Right hindlimb (tissue), 1 donor: ENCODE measurements at places on chromosomes 2 and 18.

DNA sequence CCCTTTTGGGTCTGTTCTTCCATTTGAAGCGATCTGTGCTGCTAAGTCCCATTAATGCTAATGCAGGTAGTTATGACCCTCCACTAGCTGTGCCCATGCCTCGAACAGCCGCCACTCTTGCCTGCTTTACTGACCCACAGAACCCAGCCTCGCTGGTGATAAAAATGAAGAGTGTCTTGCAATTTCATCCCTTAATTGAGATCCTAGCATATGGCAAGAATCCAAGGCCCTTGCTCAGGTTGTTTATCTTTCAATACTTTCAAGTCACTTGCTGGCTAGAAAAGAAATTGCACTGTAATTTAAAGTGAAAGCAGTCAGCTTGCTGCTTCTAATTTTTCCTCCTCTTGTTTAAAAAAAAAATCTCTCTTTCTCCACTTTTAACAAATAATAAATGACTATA, 73.6 kb downstream of the ZNF521 start:
- no peak for DNase-seq

DNA sequence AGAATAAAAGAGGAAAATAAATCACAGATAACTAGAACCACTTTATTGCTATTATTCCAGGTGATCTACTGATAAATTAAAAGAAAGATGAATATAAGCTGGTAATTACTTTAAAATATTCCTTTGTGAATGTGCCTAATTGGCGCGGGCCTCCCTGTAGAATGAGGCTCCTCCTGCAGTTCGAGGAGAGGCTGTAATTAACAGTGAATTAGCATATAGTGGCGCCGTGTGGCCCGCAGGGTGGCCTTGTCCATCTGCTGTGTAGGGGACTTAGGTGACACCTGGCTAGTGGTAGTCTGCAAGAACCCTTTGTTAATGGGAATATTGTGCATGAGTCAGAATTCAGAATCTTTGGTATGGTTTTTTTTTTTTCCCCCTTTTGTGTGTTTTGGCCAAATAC, 119.8 kb downstream of the AGAP1 start:
- DNase-seq = no peak

DNA sequence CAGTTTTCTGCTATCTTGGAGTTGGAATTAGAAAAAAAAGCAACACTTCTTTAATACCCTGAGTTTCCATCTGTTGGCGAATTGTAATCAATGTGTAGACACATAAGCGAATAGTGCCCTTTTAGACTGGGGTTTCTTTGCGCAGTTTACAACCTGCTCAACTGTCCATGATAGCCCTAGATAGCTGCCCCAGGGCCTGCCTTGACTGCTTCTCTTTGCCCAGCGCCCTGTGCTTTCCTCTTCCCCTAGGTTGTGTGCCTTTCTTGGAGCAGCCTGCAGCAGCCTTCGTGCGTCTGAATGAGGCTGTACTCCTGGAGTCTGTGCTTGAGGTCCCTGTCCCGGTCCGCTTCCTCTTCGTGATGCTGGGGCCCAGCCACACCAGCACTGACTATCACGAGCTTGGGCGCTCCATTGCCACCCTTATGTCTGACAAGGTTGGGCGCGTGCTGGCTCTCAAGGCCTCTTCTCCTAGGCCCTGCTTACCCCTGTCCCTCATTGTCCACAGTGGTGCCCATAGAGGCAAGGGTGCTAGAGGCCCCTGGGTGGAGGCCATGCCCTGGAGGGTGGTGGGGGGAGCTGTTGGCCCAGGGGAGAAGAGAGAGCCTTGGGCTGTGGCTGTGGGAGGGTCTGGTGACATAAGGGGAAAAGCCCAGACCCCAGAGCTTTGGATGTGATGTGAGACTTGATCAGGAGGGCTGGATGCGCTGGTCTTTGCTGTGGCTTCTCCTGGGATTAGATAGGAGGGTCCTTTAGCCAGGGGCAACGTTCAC, 6.9 kb downstream of the SLC4A3 start:
- peak; percentile 12 for DNase-seq

DNA sequence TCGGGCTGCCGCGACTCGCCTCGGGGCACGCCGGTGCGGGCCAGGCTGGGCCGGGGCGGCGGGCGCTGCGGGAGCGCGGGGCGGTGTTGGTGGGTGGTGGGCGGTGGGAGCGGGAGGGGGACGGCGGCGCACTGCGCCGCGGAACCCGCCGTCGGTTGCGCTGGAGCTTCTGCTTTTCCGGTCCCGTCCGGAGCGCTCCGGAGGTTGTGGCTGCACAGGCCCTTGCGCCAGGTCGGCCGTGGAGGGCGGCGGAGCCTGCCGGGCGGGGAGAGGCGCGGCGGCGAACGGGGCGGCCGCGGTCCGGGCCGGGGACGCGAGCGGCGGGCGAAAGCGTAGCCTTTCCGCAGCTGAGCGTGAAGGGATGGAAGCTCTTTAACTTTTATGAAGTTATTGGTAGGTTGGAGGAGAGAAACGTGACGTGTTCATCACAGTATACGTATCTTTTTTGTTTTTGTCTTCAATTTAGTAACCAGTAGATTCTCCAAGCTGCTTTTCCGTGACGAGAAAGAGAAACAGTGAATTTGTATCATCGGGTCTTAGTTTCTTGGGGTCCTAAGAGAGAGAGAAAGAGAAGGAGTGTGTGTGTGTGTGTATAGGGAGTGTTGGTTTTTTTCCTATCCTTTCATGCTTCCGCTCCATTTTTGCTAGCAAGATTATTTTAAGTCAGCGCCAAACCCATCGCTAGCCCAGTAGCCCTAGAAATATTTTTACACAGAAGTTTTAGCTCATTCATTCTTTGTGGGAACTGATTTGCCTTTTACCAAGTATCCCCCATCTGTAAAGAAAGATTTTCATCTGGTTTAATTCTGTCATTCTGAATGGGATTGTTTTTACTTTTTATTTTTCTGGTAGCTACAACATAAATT, 535 bp downstream of the ATG4B start:
- DNase-seq = no peak

GRCh38 chr18:57269756-57270155, 82.6 kb upstream of the ST8SIA3 start:
- no peak for DNase-seq

- DNase-seq = no peak
These were observed 222.8 kb downstream of the FBXO15 start for GRCh38 chr18:73924836-73925235.

DNA sequence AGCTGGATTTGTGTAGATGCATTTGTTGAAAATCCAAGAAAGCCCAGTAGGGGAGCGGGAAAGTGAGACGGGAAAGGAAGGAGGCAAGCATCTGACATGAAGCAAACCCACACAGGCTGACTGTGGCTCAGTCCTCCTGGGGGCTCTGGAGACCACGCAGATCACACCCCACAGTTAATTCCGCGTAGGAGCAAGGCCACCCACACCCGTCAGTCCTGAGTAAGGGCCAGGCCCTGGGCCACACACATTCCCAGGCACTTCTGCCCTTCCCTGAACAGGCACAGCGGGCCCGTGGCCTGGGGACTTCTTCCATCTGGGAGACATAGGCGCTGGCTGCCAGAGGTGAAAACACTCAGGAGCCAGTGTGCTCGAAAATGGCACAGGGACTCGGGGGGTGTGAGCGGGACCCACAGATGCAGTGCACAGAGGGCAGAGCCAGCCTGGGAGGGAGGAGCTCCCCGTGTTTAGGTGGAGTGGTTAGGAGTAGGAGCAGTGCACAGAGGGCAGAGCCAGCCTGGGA, 19.4 kb upstream of the PRLH start:
- DNase-seq = no peak

GRCh38 chr18:66819235-66819634, 215.3 kb upstream of the CDH19 start:
- DNase-seq = no peak

- no peak for DNase-seq
These were observed 36.9 kb upstream of the MEX3C start for GRCh38 chr18:51234117-51235008.

DNA sequence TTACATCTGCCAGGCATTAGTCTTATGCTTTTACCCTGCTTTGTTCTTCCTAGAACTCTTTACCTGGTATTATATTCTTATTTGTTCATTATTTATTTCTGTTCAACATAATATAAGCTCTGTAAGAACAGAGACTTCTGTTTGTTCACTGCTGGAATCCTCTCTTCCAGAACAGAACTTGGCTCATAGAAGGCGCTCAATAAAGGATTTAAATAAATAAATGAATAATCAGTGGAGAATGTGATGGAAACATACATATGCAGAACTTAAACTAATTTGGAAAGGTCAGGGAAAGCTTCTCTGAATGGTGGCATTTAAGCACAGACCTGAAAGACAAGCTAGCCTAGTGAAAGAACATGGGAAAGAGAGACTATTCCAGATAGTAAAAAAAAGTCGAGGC, 24.3 kb downstream of the NCKAP1 start:
- DNase-seq = no peak

DNA sequence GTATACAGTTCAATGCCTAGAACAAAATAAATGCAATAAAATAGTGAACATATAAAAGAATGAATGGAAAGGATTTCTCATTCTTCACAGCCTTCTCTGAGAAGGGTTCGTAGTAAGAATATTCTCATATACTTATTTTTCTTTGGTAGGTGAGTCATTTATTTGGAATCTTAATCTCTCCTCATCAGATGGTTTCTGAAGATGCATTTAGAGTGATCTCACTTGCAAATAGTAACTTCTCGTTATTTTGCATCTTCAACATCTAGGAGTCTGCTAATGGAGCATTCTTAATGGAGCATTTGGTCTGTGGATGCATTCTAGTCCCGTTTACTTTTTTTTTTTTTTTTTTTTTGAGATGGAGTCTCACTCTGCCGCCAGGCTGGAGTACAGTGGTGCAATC, 3.9 kb downstream of the UBXN4 start:
- no peak for DNase-seq

DNA sequence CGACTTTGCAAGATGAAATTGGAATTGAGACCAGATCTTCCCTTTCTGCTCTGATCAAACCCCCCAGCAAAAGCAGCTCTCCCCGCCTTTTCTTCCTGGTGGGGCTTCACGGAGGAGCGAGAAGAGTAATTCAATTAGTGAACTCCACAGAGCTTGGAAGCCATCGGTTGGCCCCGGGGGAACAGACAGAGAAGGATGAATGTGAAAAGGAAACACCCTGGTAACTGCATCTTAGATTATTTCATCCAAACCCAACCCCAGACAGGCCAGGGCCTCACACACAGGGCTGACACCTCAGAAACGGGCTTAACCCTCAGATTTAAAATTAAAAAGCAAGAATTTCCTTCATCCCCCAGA, 18.3 kb downstream of the SMAD7 start:
- no peak for DNase-seq

DNA sequence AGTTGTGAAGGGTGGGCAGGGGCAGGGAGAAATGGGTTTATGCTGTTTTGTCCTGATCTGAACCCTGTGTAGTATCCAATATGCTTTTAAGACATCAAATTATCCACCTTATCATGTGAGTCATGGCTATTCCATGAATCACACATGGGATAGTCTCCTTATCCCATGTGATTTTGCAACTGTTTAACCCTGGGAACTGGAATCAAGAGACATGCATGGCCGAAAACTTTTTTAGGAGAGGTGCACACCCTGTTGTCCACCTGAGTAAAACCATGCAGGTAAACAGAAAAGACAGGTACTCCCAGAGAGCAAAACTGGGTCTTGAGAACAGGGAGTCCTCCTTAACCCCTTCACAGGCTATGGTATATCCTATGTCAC, 490.6 kb upstream of the HS6ST1 start:
- no peak for DNase-seq

- DNase-seq = no peak
These were observed 7.3 kb upstream of the MTLN start for GRCh38 chr2:110219496-110220189.

GRCh38 chr2:237509151-237509550, 22.1 kb downstream of the MLPH start:
- DNase-seq = peak; percentile 10

DNA sequence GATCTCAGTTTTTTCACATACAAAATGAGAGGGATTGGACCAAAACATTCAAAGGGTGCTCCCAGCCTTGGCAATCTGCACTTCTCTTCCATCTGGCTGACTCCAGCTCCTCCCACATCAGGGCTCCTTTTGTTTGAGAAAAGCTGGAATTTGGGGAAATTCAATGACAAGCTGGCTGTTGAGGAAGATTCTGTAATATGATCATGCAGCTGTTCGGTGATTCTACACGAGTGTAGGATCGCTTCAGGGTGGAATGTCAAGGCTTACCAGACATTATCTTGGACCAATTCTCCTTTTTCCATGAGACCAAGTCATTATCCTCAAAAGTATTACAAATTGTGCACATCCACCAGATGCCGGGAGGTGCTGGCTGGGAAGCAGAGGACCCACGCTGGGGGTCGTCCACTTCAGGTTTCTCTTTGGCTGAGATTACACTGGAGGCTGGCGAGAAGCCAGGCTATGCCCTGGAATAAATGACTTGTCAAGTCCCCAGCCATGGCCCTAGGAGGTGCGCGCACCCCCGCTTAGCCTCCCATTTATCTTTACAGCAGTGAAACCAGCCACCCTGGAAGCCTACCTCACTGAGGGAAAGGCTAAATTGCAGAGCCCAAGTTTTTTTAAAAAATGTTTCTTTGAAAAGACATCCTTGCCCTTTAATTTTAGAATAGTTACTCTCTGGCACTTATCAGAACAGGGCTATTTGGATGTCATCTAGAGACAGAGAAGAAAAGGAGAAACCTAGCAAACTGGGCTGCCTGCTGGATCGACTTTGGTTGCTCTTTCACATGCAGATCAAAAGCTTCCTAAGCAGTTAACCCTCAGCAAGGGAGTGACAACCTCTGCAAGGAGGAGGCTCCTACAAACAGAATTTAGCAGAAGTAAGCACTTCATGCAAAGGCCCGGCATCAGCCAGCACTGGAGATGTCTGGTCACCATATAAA, 42.5 kb upstream of the LCLAT1 start:
- peak; percentile 55 for DNase-seq

DNA sequence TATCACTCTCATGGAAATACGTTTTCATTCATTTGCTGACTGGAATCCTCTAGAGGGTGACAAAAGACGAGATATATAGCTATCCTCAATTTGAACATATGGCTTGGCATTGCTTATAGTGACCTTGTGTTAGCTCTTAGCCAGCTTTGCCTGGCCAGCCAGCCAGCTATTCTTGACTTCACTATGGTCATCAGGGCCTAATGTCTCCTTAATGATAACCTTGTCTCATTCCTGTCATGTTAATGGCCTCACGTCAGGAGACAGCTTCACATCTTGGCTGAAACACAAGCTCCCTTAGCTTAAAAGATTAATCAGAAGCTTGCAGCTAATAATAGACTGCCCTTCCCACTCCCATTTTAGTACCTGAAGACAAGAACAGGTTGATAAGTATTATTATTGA, 1517.5 kb upstream of the PIK3C3 start:
- DNase-seq = no peak
